A549 (cell line): ENCODE measurements at places on chromosomes 12 and 14. TPM values are rescaled to one million over a fixed set of nuclear protein-coding genes. Genes with fewer than 3 reads are reported as not detected.

GRCh38 chr12:9730011-9730410 is 2.9 kb downstream of the CLECL1 start:
- no peak for DNase-seq

DNA sequence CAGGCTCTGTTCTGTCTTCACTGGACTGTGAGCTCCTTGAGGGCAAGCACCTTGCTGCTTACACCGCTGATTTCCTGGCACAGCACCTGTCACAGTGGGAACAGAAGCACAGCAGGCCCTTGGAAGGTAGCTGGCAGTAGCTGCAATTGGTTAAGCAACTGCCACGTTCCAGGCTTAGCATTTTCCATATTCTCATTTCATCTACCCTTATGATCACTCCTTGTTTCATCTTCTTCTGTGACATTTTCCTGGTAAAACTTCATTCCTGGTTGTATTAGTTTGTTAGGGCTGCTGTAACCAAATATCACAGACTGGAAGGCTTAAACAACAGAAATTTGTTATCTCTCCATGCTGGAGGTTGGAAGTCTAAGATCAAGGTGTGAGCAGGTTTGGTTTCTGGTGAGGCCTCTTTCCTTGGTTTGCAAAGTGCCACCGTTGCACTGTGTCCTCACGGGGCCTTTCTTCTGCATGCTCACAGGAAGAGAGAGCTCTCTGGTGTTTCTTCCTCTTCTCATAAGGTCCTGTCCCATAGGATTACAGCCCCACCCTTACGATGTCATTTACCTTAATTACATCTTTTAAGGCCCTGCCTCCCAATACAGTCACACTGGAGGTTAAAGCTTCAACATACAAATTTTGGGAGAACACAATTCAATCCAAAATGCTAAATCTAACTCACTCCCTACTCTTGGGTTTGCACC is 121.7 kb upstream of the CPSF6 start:
- no peak for DNase-seq

DNA sequence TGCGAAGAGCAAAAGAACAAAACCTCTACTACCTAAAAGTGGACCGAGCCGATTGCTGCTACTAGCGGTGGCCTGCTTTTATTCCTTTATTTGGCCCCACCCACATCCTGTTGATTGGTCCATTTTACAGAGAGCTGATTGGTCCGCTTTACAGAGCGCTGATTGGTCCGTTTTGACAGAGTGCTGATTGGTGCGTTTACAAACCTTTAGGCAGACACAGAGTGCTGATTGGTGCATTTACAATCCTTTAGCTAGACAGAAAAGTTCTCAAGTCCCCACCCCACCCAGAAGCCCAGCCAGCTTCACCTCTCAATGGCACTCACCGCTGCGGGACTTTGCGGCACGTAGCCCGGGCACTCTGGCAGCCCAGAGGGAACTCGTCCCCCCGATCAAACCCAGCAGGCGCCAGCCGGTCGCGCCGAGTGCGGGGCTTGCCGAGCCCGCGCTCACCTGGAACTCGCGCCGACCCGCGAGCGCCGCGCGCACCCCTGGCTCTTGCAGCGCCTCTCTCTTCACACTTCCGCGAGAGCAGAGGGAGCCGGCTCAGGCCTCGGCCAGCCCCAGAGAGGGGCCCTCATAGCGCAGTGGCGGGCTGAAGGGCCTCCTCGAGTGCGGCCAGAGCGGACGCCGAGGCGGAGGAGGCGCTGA is 8.7 kb upstream of the FGD4 start:
- DNase-seq, result no peak

- DNase-seq, result no peak
These were observed 6.4 kb upstream of the LACRT start for GRCh38 chr12:54641089-54641488.

DNA sequence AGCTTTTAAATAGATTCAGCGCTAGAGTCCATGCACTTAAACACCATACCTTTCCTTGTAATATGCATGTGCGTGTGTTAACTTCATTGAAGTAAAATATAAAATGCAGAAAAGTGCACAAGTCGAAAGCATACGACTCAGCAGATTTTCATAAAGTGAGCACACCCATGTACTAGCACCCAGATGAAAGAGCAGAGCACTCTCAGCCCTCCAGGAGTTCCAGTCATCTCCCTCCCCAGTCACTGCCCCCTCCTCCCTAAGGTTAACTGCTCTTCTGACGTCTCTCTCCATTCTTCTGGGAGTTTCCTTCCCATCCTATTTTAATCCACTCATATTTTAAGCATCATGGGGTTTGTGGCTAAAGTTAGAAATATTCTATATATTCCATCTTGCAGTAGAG is 20.2 kb downstream of the RDH12 start:
- no peak for DNase-seq

GRCh38 chr12:19482551-19483109 is 43.3 kb downstream of the AEBP2 start:
- no peak for DNase-seq

GRCh38 chr14:20904393-20905029 is 13.3 kb downstream of the RNASE3 start:
- no peak for DNase-seq

DNA sequence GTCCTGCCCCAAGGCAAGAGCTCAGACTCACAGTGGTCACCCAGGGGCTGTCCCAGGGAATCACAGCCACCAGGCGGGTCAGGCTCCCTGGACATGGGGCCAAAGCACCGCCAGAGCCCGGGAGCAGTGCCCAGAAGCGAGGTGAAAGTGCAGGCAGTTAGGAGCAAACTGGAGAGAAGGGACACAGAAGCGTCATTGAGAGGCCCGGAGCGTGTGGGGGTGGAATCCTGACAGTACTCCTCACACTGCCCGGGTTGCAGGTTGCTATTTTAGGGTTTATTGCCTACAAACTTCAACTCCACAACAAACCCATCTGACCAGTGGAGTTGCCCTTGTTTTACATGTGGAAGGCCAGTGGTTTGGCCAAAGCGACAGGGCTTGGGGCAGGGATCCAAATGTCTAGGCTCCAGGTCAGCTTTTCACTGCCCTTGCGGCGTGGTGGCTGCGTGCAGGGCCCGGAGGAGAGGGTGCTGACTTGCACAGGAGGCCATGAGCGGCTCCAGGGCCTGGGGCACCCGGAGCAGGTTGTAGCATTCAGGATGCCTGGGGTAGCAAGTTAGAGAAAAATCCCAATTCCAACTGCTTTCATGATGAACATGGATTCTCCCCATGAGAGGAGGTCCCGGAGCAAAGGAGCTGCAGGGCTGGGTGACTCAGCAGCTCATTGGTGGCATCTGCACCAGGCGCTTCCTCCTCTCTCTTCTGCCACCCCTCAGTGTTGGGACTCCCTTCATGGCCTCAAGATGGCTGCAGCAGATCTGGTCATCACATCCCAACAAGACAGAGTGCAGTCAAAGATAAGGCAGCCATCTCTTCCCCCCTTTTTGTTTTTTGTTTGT is 112.3 kb upstream of the NCOR2 start:
- no peak for DNase-seq

- no peak for DNase-seq
These were observed 74.3 kb downstream of the RFLNA start for GRCh38 chr12:124369055-124369826.

DNA sequence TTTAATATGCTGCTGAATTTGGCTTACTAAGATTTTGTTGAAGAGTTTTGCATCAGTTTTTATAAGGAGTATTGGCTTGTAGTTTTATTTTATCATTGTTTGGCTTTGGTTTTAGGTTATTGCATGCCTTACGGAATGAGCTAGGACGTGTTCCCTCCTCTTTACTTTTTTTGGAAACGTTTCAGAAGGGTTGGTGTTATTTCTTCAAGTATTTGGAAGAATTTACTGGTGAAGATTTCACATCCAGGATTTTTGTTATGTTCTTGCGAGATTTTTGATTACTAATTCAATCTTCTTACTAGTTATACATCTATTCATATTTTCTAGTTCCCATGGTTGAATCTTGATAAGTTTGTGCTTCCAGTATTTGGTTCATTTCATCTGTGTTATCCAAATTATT is 823.2 kb downstream of the SLC6A15 start:
- no peak for DNase-seq

Gene TRHDE
- 0.10 to 0.32 TPM (median 0.13 TPM) in 3 replicates for polyA plus RNA-seq

Gene RNF212B
- polyA plus RNA-seq, result not detected in 3 replicates

Gene DEGS2
- polyA plus RNA-seq, result 1.1 to 2.3 TPM (median 1.6 TPM) in 3 replicates

Gene KRT83
- polyA plus RNA-seq, result 43.3 to 52.1 TPM (median 44.8 TPM) in 3 replicates

Gene SINHCAF
- 38.5 to 39.4 TPM (median 38.8 TPM) in 3 replicates for polyA plus RNA-seq

Gene TAPBPL
- 2.3 to 3.4 TPM (median 2.8 TPM) in 3 replicates for polyA plus RNA-seq

Gene EEF1AKMT3
- polyA plus RNA-seq, result 6.2 to 8.0 TPM (median 7.3 TPM) in 3 replicates
